Hematopoietic multipotent progenitor cell treated with erythropoietin and hydrocortisone succinate and interleukin-3 and kit ligand, for 17 days (in vitro differentiated cells): ENCODE measurements at places on chromosomes 4 and X.

DNA sequence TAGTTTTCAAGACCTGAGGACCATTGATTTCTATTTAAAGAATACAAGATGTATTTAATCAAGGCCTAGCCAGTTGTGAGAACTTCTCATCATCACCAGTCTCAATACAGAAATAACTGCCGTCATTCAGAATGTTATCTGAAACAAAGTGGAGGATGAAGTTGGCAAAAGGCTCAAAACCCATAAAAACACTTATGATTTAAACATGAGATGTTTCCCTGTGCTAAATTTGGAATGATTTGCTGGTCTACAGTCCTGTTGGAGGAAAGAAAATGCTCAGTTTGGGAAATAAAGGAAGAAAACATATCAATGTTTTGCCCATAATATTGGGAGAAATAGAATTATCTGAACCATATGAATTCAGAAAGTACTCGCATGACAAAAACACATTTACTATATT, 192.2 kb downstream of the ADGRA3 start:
- no peak for DNase-seq

GRCh38 chrX:50198348-50198747, 2.5 kb downstream of the AKAP4 start:
- peak; percentile 51 for DNase-seq

DNA sequence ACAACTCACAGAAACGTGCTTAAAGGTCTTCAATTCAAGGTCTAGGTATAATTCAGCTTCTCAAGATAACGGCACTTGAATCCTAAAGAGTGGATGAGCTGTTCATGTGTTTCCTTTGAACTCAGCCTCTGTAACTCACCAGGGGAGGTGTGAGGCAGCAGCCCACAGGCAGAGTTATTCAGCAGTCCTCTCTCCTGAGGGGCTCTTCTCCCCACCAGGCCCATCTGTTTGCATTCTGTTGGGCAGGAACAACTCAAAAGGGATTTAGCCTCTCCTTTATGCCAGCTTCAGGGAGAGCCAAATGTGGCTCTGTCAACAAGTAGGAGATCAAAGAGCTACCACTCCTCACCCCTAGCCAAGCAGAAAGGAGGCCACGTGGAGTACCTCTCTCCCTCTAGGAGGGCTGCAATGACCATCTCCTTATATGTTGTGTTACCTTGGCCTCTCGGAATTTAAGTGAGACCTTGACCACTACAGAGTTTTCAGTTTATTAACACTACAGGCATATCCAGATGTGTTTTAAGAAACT, 151.2 kb downstream of the SPATA18 start:
- DNase-seq: no peak

GRCh38 chr4:141102367-141102766, 30.9 kb downstream of the RNF150 start:
- no peak for DNase-seq

GRCh38 chrX:105653891-105654290, 168.4 kb upstream of the NRK start:
- DNase-seq: no peak

DNA sequence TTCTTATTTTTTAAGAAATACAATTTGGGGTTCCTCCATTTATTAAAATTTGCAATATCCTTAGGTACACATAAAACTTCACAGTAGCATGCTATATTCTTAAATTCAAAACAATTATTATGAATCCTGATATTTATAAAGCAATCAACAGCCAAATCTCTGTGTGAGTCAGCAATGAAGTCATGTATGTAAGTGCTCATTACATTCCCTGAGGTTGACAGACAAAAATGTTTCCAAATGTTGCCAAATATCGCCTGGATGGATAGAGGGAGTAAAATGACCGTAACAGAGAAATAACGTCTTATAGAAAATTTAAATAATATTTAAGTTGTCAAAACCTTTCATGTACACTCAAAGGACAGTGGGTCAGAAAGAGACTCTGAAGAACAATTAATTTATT, 220.0 kb downstream of the PCDH18 start:
- no peak for DNase-seq

GRCh38 chr4:17024425-17024824, 126.0 kb upstream of the LDB2 start:
- no peak for DNase-seq
